ENCODE measurements at places on chromosomes 11 and 22. TPM values are rescaled to one million over a fixed set of nuclear protein-coding genes. Genes with fewer than 3 reads are reported as not detected.
A peak's percentile ranks its signal among the peaks of the same experiment; 100 is the strongest.

DNA sequence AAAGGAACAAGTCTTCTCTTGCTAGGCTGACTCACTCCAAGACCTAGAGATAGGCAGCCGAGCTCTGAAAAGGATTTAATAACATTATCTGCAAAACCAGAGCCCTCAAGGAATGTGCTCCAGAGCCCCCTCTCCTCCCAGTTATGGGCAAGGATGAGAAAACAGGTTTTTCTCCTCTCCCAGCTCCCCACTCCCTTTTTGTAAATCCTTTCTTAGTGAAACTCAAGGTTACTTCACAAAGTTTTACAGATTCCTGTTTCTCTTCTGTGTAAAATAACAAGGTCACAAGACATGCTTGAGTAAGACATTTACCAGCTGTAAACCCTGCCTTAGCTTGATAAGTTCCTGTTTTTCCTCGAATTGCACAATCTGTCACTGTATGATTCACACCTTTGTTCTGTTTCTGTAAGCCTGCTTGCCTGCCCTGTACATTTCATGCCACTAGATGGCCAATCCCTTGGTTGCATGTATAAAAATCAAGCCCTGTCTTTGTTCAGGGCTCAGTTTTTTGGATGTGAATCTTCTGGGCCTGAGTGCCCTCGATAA, 489.4 kb downstream of the KCNA4 start:
- peak; percentile 8 for DNase-seq
- H3K27ac ChIP-seq: peak overlapping the region; percentile 13
- no peaks in the 10 kb centered on the region for H3K36me3 ChIP-seq
- no peaks in the 10 kb centered on the region for H3K27me3 ChIP-seq
- H3K4me1 ChIP-seq: no peaks in the 10 kb centered on the region

- no peak overlapping the region for H3K27ac ChIP-seq
- peak; percentile 9 for DNase-seq
- no peak overlapping the region for H3K4me3 ChIP-seq
- peaks cover 20% of the 10 kb centered on the region for H3K27me3 ChIP-seq
- no peaks in the 10 kb centered on the region for H3K36me3 ChIP-seq
Measured at GRCh38 chr11:62233730-62234129, 8.3 kb upstream of the SCGB1D2 start.

DNA sequence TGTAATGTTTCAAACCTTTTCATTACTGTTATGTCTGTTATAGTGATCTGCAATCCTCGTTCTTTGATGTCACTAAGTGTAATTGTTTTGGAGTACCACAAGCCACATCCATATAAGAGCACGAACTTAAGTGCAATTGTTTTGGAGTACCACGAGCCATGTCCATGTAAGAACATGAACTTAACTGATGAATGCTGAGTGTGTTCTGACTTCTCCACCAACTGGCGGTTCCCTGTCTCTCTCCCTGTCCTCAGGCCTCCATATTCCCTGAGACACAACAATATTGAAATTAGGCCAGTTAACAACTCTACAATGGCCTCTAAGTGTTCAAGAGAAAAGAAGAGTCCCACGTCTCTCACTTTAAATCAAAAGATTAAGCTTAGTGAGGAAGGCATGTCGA, 23.5 kb downstream of the TESMIN start:
- peaks cover 50% of the 10 kb centered on the region for H3K27me3 ChIP-seq
- no peak for DNase-seq
- H3K36me3 ChIP-seq: no peaks in the 10 kb centered on the region
- H3K4me1 ChIP-seq: no peaks in the 10 kb centered on the region

GRCh38 chr11:117090111-117090706, 8.0 kb downstream of the SIK3 start:
- H3K4me1 ChIP-seq: peaks cover 9% of the 10 kb centered on the region
- no peak overlapping the region for H3K27ac ChIP-seq
- H3K4me3 ChIP-seq: no peak overlapping the region
- no peak for DNase-seq
- no peaks in the 10 kb centered on the region for H3K27me3 ChIP-seq

DNA sequence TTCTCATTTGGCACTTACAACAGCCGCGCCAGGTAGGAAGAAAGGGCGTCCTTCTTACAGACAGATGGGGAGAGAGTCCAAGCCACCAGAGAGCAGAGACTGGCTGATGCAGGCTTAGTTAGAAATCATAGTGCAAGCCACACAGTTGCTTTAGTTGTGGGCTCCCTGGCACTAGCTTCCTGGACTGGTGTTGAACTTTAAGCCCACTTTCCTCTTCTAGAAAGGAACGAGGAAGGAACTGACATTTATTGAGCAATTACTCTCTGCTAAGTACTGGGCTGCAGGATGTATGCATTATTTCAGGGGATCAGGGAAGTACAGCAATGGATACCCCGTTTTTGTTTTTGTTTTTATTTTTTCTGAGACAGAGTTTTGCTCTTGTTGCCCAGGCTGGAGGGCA, 3.0 kb downstream of the BACE1 start:
- H3K4me1 ChIP-seq: peaks cover 20% of the 10 kb centered on the region
- no peak overlapping the region for H3K4me3 ChIP-seq
- no peak for DNase-seq
- no peaks in the 10 kb centered on the region for H3K36me3 ChIP-seq
- H3K27ac ChIP-seq: no peak overlapping the region
- no peaks in the 10 kb centered on the region for H3K27me3 ChIP-seq

The CNTF gene
- total RNA-seq: 1.8 TPM

DNA sequence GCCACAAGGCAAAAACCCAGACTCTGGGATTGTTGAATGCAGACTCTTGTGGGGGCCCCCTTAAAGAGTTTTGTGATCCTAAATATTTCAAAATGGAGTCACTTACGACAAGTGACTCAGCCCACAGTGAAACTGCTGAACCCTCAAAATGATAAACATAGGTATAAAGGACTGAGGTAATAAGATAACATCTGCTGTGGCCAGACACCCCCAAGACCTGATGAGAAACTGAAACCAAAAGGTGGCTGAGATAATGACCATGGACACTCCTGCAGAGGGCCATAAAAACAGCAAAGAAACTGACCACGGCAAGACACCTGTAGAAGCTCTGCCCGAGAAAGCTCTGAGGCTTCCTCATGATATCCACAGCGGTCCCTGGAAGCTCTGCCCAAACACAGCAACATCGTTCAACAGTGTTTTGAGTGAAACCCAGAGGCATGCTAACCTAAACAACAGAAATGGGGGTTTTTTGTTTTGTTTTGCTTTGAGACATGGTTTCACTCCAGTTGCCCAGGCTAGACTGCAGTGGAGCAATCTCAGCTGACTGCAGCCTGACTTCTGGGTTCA, 1.6 kb upstream of the PLAAT4 start:
- no peaks in the 10 kb centered on the region for H3K36me3 ChIP-seq
- H3K27me3 ChIP-seq: no peaks in the 10 kb centered on the region
- H3K27ac ChIP-seq: no peak overlapping the region
- peaks cover 18% of the 10 kb centered on the region for H3K4me1 ChIP-seq
- H3K4me3 ChIP-seq: no peak overlapping the region

DNA sequence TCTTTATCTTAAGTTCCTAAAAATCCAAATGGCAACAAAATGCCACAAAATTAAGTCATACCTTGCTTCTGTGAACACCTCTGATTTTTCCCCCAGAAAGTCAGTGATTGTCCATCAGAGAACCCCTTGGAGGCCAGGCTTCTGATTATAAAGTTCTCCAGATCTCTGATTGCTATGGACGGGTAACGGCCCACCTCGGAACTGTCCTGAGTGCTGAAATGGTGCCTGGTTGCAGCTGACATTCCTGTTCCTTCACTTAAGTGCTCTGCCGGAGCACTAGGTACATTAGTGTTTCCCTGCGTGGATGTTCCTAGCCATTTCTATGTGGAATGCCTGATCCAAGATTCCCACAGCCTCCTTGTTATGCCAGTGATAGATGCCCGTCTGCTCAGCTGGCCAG, 85.0 kb downstream of the CHST1 start:
- peak; percentile 93 for DNase-seq
- peaks cover 27% of the 10 kb centered on the region for H3K27me3 ChIP-seq
- peaks cover 19% of the 10 kb centered on the region for H3K4me1 ChIP-seq
- no peak overlapping the region for H3K27ac ChIP-seq
- H3K4me3 ChIP-seq: no peak overlapping the region

GRCh38 chr22:31055635-31056159, 25.4 kb upstream of the SMTN start:
- peak; percentile 96 for DNase-seq
- no peaks in the 10 kb centered on the region for H3K36me3 ChIP-seq
- H3K27ac ChIP-seq: peak overlapping the region; percentile 82
- no peaks in the 10 kb centered on the region for H3K27me3 ChIP-seq
- no peak overlapping the region for H3K4me3 ChIP-seq
- H3K4me1 ChIP-seq: peaks cover 12% of the 10 kb centered on the region

- peaks cover 7% of the 10 kb centered on the region for H3K4me1 ChIP-seq
- peak; percentile 32 for DNase-seq
- no peaks in the 10 kb centered on the region for H3K36me3 ChIP-seq
- H3K27me3 ChIP-seq: no peaks in the 10 kb centered on the region
- H3K4me3 ChIP-seq: no peak overlapping the region
Measured at GRCh38 chr11:75514596-75514995, 11.1 kb downstream of the GDPD5 start.

The TUB gene
- 19.2 TPM for total RNA-seq

The EMSY gene
- 17.4 TPM for total RNA-seq

GRCh38 chr22:33570110-33570509, 350.2 kb downstream of the LARGE1 start:
- no peaks in the 10 kb centered on the region for H3K36me3 ChIP-seq
- no peak for DNase-seq
- H3K27me3 ChIP-seq: no peaks in the 10 kb centered on the region
- no peaks in the 10 kb centered on the region for H3K4me1 ChIP-seq
- no peak overlapping the region for H3K4me3 ChIP-seq

The SBF2 gene
- 61.2 TPM for total RNA-seq

The HEPN1 gene
- total RNA-seq: not detected

DNA sequence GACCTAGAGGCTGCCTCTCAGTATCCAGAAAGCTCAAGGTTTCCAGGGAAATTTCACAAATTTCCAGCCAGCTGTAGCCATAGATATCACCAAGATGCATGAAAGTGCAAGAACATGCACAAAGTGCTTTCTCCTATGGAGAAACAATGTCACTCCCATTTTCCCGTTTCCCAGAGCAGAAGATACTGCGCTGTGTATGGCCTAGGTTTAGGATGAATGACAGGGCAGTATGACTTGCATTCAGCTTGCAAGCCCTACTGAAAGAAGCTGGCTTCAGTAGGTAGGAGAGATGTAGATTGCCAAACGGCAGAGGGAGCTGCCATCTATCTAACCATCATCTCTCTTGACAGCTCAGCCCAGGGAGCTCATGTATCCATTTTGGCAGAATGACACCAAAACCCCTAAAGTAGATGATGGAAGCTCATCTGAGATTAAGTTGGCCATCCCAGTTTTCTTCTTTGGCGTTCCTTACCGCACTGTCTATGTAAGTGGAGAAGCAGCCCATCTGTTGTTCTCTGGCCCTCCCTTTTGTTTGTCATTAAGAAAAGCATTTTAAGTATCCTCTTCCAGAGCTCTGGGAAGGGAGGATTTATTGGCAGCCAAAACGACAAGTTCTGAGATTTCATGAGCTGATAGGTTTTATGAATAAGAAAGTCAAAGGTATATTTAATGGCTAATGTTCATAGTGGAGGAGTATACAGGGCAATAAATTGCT, 4.6 kb downstream of the TECTA start:
- H3K4me1 ChIP-seq: no peaks in the 10 kb centered on the region
- no peak overlapping the region for H3K4me3 ChIP-seq
- DNase-seq: no peak
- H3K27ac ChIP-seq: no peak overlapping the region

- H3K27me3 ChIP-seq: no peaks in the 10 kb centered on the region
- no peaks in the 10 kb centered on the region for H3K36me3 ChIP-seq
- H3K4me3 ChIP-seq: no peak overlapping the region
- DNase-seq: no peak
- H3K27ac ChIP-seq: no peak overlapping the region
- no peaks in the 10 kb centered on the region for H3K4me1 ChIP-seq
Measured at GRCh38 chr11:92759571-92760214, 209.8 kb upstream of the MTNR1B start.

DNA sequence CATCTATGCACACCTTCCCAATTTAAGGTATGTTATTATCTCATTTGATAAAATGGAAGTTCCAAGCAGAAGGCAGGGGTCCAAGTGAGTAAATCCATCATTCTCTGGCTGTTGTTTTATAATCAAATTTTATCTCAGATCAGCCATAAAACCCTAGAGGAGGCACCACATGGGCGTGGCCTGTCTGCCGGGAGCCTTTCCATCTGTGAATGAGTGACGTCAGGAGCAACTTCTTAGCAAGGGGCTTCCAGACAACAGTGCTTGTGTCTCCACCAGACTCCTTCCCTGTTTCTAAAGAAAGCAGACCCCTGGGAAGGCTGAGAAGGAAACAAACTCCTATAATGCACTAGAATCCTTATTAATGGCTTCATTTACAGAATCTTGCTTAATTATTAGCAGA, 13.5 kb downstream of the SEZ6L start:
- H3K4me1 ChIP-seq: no peaks in the 10 kb centered on the region
- no peak overlapping the region for H3K4me3 ChIP-seq
- H3K36me3 ChIP-seq: no peaks in the 10 kb centered on the region
- H3K27ac ChIP-seq: no peak overlapping the region
- H3K27me3 ChIP-seq: no peaks in the 10 kb centered on the region

The OR52I2 gene
- total RNA-seq: not detected

The PLAAT2 gene
- not detected for total RNA-seq

- H3K27me3 ChIP-seq: no peaks in the 10 kb centered on the region
- DNase-seq: no peak
- H3K4me1 ChIP-seq: no peaks in the 10 kb centered on the region
- no peak overlapping the region for H3K27ac ChIP-seq
- no peak overlapping the region for H3K4me3 ChIP-seq
- H3K36me3 ChIP-seq: peaks cover 3% of the 10 kb centered on the region
Measured at GRCh38 chr22:46855681-46856080, 93.2 kb downstream of the TBC1D22A start.

The C11orf87 gene
- total RNA-seq: 4.3 TPM

DNA sequence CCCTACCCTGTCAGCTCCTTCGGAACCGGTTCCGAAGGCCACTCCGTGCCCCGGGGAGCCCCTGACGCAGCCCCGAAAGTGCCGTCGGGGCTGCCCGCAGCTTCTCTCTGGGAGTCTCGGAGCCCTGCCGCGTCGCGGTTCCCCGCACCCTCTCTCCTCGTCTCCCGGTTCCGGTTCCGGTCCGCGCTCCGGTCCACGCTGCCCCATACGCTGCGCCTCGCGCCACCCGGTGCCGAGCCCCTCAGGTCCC, 618 bp downstream of the MTA2 start:
- H3K27ac ChIP-seq: peak overlapping the region; percentile 83
- peaks cover 57% of the 10 kb centered on the region for H3K36me3 ChIP-seq
- no peaks in the 10 kb centered on the region for H3K27me3 ChIP-seq
- DNase-seq: peak; percentile 89
- H3K4me3 ChIP-seq: peak overlapping the region; percentile 96
- peaks cover 27% of the 10 kb centered on the region for H3K4me1 ChIP-seq

DNA sequence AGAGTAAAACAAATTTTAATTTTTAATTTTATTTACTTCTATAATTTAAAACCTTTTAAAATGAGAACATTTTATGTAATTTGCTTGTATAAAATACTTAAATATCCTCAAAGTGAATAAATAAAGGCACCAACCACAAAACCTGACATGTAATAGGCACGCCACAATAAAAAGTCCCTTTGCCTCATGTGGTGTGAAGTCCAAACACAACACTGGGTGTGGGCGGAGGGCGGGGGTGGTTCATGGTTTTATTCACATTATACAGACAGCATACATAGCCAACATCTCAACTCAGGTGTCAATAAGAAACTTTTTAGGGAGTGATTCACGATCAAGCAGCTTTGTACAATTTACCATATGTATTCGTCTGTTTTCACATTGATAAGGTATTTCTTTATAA, 107.9 kb downstream of the ANO3 start:
- no peak overlapping the region for H3K4me3 ChIP-seq
- H3K4me1 ChIP-seq: no peaks in the 10 kb centered on the region
- H3K27ac ChIP-seq: no peak overlapping the region
- no peaks in the 10 kb centered on the region for H3K36me3 ChIP-seq
- no peak for DNase-seq
- H3K27me3 ChIP-seq: no peaks in the 10 kb centered on the region

The MYEOV gene
- 0.88 TPM for total RNA-seq

The OR56A4 gene
- not detected for total RNA-seq

All from osteoblast (primary cell).